Activated T-helper 1 cell treated with anti-CD3 and anti-CD28 coated beads, Interleukin-2, amount 50 U/mL, for 16 hours (primary cell): ENCODE measurements at places on chromosomes 12 and 14.

GRCh38 chr12:38880288-38880687, 25.1 kb downstream of the CPNE8 start:
- no peak for DNase-seq

- peak; percentile 9 for DNase-seq
Observed at GRCh38 chr12:7460375-7461259, 16.7 kb upstream of the CD163L1 start.

- no peak for DNase-seq
Observed at GRCh38 chr12:124497658-124498057, 69.8 kb downstream of the NCOR2 start.

DNA sequence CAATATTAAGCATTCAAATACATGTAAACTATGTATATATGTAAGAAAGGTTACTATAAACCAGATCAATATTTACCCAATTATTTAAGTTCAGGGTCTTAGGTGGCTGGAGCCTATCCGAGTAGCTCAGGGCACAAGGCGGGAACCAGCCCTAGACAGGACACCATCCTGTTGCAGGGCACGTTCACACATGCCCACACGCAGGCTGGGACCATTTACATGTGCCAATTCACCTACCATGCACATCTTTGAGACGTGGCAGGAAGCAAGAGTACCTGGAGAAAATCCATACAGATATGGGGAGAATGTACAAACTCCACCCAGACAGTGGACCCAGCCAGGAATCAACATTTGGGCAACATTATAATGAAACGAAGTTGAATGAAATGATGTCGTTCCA, 263.0 kb upstream of the E2F7 start:
- no peak for DNase-seq

GRCh38 chr14:33726685-33727084, 224.2 kb downstream of the EGLN3 start:
- no peak for DNase-seq

GRCh38 chr12:82745063-82745674, 58.5 kb downstream of the TMTC2 start:
- no peak for DNase-seq

GRCh38 chr12:12302976-12303375, 36.1 kb upstream of the LRP6 start:
- DNase-seq: no peak

GRCh38 chr12:32569259-32569658, 109.8 kb upstream of the DNM1L start:
- no peak for DNase-seq

DNA sequence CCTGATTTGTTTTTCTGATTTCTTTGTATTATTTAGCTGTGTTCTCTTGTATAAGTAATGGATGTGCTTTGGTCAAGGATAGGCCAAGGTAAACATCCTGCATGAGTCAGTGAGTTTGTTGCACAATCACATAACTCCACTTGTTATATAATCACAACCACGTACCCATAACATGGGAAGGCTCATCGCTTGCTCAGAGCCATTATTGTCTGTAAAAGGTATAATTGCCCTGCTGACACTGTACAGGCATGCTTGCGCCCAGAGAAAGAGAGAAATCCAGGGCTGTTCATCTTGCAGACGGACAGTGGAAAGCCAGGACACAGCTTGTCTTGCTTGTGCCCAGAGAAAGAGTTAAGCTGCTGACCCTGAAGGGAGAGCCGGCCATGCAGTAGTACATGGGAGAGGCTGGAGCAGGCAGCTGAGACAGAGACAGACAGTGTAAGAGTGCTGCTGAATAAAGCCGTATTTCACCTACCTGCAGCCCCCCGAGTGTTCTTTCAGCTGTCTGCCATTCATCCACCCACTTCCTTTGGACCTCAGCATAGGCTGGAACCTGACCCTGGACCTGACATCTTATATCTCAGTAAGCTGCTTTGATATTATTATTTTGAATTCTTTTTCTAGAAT, 174.7 kb upstream of the DAAM1 start:
- DNase-seq: no peak

- no peak for DNase-seq
Observed at GRCh38 chr12:127621366-127621765, 645.6 kb upstream of the TMEM132C start.

GRCh38 chr14:49769581-49770211, 1.7 kb downstream of the KLHDC2 start:
- no peak for DNase-seq

DNA sequence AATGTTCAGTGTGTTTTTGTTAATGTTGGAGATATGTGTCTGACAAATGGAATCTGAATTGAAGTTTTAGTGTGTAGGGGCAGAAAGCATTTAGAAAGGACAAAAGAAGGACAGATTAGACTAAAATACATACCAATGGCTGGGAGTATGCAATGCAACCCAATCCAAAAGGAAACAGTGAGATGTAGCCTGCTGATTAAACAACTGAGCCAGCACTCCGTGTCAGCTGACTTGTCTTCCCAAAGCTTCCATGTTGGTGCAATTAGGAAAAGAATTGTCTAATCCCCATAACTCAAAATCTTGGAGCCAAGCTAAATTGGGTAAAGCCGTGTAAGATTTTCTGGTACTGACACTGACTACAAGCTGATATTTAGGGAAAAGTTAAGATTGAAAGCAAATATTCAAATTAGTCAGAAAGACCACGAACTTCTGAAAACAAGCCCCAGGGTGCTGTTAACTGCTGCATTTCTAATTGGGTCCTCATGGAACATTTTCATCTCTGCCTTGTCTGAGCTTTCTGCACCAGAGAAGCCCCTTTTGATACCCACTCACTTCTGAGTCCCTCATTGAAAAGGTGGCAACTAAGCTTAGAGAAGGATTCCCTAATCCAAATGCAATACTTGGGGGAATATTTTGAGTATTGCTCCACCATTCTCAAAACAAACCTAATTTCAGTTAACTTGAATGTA, 109.1 kb downstream of the DAD1 start:
- no peak for DNase-seq
